ENCODE measurements at places on chromosomes 7 and 10. TPM values are rescaled to one million over a fixed set of nuclear protein-coding genes. Genes with fewer than 3 reads are reported as not detected.

The CHAT gene
- not detected for total RNA-seq

The TECPR1 gene
- total RNA-seq = 26.1 TPM

The RELN gene
- total RNA-seq = 0.97 TPM

The AEBP1 gene
- 148 TPM for total RNA-seq

The PON1 gene
- not detected for total RNA-seq

The CUBN gene
- 0.86 TPM for total RNA-seq

The ANXA8L1 gene
- total RNA-seq = 9.0 TPM

The GNA12 gene
- total RNA-seq = 41.9 TPM

The GLI3 gene
- total RNA-seq = 4.3 TPM

The MYH16 gene
- not detected for total RNA-seq

The SLC25A40 gene
- total RNA-seq = 8.4 TPM

The LBX1 gene
- not detected for total RNA-seq

The MEIG1 gene
- total RNA-seq = 0.32 TPM

The SERPINE1 gene
- total RNA-seq = 700 TPM

The FBXL13 gene
- 1.3 TPM for total RNA-seq

The COL28A1 gene
- total RNA-seq = under 0.01 TPM

The ZCCHC24 gene
- total RNA-seq = 36.7 TPM

The CREB3L2 gene
- total RNA-seq = 33.2 TPM

The CLDN4 gene
- total RNA-seq = 0.86 TPM

The SLC29A4 gene
- 2.2 TPM for total RNA-seq

The ENO4 gene
- total RNA-seq = under 0.01 TPM

The PLA2G12B gene
- total RNA-seq = not detected

The LIPN gene
- total RNA-seq = not detected

The PKD2L1 gene
- total RNA-seq = not detected

The NAMPT gene
- total RNA-seq = 160 TPM

The RPEL1 gene
- 0.43 TPM for total RNA-seq

The HTRA1 gene
- total RNA-seq = 160 TPM

The DYNC1I1 gene
- 0.43 TPM for total RNA-seq
